ENCODE measurements at places on chromosomes 16 and 17. TPM values are rescaled to one million over a fixed set of nuclear protein-coding genes. Genes with fewer than 3 reads are reported as not detected.

Gene CCL11
- not detected for total RNA-seq

Gene CDC6
- 39.5 TPM for total RNA-seq

Gene SMPD3
- total RNA-seq, result not detected

Gene P2RX1
- total RNA-seq, result not detected

Gene ATP2C2
- total RNA-seq, result not detected

Gene DYNLRB2
- 0.73 TPM for total RNA-seq

Data from subcutaneous preadipocyte (primary cell).